ENCODE measurements at places on chromosomes 4 and X. TPM values are rescaled to one million over a fixed set of nuclear protein-coding genes. Genes with fewer than 3 reads are reported as not detected.
A peak's percentile ranks its signal among the peaks of the same experiment; 100 is the strongest.

GRCh38 chr4:110897784-110898183 is 274.9 kb upstream of the PITX2 start:
- DNase-seq: no peak
- no peak overlapping the region for H3K4me3 ChIP-seq
- no peaks in the 10 kb centered on the region for H3K4me1 ChIP-seq
- H3K27ac ChIP-seq: no peak overlapping the region
- H3K36me3 ChIP-seq: no peaks in the 10 kb centered on the region
- H3K27me3 ChIP-seq: no peaks in the 10 kb centered on the region

HSPA4L gene
- total RNA-seq: 8.5 TPM

- peak; percentile 29 for DNase-seq
- no peaks in the 10 kb centered on the region for H3K36me3 ChIP-seq
Measured at GRCh38 chr4:81084029-81084428, 53.5 kb downstream of the BMP3 start.

GRCh38 chr4:150176547-150176946 is 98.3 kb downstream of the DCLK2 start:
- no peaks in the 10 kb centered on the region for H3K27me3 ChIP-seq
- peaks cover 3% of the 10 kb centered on the region for H3K4me1 ChIP-seq
- H3K27ac ChIP-seq: no peak overlapping the region
- no peaks in the 10 kb centered on the region for H3K36me3 ChIP-seq
- no peak overlapping the region for H3K4me3 ChIP-seq

DNA sequence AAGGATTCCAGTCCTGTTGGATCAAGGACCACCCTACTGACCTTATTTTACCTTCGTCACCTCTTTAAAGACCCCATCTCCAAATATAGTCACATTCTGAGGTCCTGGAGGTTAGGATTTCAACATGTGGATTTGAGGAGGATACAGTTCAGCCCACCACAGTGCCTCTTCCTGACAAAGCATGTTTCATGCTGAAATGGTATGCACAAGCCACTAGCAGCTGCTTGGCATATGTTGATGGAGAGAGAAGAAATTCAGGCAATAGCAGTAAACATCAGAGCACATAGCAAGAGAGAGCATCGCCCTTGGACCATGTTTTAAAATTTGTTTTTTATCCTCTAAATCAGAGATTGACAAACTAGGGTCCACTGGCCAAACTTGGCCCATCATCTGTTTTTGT is 172.1 kb downstream of the PRKX start:
- H3K36me3 ChIP-seq: no peaks in the 10 kb centered on the region
- H3K27ac ChIP-seq: no peak overlapping the region
- H3K27me3 ChIP-seq: no peaks in the 10 kb centered on the region
- DNase-seq: no peak
- H3K4me3 ChIP-seq: no peak overlapping the region

FGFBP1 gene
- total RNA-seq: not detected

PAGE4 gene
- total RNA-seq: not detected

All from fibroblast of lung (primary cell).